NCI-H1417 treated with DMSO at 0.1 percent for 48 hours (cell line): ENCODE measurements at places on chromosomes 13 and 19.

- DNase-seq, result peak; percentile 91
These were observed 14.7 kb downstream of the TLE5 start for GRCh38 chr19:3047496-3048189.

DNA sequence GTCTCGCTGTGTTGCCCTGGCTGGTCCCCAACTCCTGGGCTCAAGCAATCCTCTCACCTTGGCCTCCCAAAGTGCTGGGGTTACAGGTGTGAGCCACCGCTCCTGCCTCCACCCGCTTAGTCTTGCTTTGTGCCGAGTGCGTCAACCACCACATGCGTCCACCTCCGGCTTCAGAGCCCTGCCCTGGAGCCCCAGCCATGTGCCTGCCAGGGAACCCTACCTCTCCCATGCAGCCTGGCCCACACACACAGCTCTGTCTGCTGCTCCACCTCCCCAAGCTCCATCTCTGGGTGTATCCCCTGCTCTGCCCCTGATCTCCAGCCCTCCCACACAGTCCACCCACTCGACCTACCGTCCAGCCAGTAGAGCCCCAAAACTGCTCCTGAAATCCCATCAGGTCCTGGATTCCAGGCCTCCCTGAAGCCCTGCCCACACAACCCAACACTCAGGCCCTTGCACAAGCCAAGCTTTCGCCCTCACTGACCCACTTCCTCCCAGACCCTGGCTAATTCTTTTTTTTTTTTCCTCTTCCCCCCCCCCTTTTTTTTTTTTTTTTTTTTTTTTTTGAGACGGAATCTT, 9.6 kb downstream of the CYP2F1 start:
- no peak for DNase-seq

- no peak for DNase-seq
These were observed 199.2 kb downstream of the NALCN start for GRCh38 chr13:101217086-101217485.

DNA sequence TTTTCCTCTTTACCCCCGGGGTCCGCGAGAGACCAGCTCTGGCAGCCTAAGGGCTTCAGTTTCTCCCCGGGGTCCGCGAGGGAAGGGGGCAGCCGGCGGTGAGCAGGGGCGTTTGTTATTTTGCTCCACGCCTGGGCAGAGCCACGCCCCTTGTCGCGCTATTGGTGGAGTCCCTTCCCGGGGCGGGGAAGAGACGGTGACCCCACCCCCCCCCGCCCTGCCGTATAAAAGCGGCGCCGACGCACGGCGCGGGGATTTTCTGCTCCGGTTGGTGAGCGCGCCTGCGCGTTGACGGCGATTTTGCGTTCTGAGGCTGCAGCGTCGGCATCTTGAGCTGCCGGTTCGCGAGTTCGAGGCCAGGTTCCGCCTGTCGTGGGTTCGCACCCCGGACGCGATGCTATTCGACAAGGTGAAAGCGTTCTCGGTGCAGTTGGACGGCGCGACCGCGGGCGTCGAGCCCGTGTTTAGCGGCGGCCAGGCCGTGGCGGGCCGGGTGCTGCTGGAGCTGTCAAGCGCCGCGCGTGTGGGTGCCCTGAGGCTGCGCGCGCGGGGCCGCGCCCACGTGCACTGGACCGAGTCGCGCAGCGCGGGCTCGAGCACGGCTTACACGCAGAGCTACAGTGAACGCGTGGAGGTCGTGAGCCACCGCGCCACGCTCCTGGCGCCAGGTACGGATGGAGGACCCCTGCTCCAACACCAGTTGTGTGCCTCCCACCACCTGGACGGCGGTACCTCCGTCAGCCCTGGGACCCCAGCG, at the start of gene ARRDC2:
TSS of gene ARRDC2 (plus strand) at position 254 of the 757 bp plus-strand sequence. CDS start at position 395, 141 bp downstream.
- peak; percentile 34 for DNase-seq

GRCh38 chr13:41821238-41821594, 139.7 kb downstream of the VWA8 start:
- DNase-seq, result no peak

GRCh38 chr19:43675906-43676305, 5.9 kb upstream of the PLAUR start:
- DNase-seq, result no peak

- DNase-seq, result no peak
These were observed 202.2 kb upstream of the STARD13 start for GRCh38 chr13:33487575-33488243.

DNA sequence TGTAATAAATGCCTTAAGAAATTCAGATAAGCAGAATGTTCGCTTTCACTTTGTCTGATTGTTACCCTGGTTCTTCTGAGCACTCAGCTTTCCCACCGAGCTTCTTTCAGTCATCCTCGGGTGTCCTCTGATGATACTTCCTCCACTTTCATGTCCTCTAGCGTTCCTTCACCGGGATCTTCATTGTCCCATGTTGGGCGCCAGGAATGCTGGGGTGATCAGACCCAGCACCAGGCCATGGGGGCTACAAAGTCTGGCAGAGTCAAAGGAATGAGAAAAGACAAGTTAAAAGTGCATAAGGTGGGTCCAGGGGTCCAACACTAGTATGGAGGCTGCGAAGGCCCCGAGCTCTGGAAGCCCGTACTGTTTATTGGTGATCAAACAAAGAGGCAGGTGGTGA, 11.7 kb upstream of the C19orf84 start:
- DNase-seq, result no peak

DNA sequence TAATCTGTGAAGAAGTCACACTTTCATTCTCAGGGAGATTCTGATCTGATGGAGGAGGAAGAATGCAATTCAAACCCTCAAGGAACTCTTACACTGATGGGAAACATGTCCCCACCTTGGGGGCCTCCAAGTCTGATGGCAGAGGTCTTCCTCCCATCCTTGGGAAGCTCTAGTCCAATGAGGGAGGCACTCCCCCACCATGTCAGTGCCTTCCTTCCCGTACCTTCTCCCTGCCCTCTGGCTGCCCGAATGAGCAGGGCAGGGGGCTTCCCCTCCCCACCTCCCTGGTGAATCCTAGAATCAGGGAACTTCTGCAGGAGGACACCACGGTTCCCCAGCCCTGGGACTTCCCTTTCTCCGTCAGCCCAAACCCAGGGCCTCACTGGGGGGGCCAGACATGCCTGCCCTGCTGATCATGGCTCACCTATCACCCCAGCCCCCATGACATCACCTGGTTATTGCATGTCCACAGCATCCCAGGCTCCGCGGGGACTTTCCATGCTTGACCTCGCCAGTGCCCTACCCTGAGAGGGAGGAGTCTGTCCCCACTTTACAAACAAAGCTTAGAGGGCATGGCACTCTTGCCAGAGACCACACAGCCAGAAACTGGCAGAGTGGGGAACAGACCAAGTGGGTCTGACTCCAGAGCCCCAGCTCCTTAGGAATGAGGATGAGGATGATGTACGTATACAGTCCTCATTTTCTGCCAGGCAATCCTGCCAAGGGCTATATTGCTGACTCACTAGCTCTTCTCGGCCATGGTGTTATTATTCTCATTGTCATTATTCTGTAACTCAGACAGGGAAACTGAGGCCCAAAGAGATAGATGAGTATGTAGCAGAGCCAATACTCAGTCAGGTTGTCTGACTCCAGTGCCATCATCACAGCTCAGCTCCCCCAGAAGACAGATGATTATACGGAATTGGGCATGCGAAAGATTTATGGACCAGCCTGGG, 9.6 kb upstream of the BCL3 start:
- DNase-seq, result no peak

GRCh38 chr13:89687066-89687465, 1660.4 kb upstream of the MIR17HG start:
- no peak for DNase-seq

- DNase-seq, result no peak
These were observed 380.0 kb downstream of the ZNF536 start for GRCh38 chr19:30752201-30752600.
